Activated T-helper 1 cell treated with Interleukin-2 at 50 U/mL for 16 hours (primary cell): ENCODE measurements at places on chromosomes 11 and 22.

DNA sequence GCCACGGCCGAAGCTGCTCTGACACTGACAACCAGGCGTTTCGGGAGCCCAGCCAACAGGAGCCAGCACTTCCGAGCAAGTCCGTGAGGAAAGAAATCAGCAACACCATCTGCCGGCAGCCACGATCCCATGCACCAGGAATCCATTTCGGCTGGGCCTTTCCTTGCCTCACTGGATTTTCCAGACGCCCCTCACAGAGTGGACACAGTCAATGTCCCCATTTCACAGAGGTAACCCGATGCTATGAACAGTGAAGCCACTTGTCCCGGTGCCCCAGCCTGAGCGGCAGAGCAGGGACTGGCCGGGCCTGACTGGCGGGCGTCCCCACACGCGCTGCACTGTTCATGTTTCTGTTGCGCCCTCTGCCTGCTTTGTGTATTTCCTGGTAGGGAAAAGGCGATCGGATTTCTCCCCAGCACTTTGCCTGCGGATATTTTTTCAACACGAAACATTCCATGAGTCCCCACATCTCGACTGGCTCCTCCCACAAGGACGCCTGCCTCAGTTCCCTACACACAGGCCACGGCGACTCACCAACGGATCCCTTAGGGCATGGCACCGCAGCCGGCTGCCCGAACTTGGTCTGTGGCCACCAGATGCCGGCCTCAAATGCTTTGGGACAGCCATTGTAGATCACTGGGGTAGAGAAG is 55.3 kb downstream of the TRMU start:
- no peak for DNase-seq

GRCh38 chr11:76685831-76686230 is 15.3 kb upstream of the LRRC32 start:
- no peak for DNase-seq

GRCh38 chr11:99316776-99317520 is 296.2 kb downstream of the CNTN5 start:
- DNase-seq: no peak

- DNase-seq: no peak
These were observed 20.5 kb upstream of the PARVB start for GRCh38 chr22:44003405-44004103.

GRCh38 chr22:26825960-26826935 is 168.9 kb downstream of the MIAT start:
- no peak for DNase-seq

DNA sequence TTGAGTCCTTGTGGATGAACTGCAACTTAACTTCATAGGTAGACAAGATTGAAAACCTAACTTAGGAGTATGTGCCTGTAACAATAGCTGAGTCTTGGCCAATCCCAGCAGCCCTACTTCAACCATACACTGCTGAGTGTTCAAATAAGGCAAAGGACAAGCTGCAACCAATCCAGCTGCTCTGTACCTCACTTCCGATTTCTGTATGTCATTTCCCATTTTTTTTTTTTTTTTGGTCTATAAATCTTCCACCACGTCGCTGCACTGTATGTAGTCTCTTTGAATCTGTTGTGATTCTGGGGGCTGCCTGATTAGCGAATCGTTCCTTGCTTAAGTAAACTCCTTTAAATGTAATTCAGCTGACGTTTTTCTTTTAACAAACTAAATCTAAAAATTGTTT is 35.4 kb upstream of the FLI1 start:
- DNase-seq: no peak

DNA sequence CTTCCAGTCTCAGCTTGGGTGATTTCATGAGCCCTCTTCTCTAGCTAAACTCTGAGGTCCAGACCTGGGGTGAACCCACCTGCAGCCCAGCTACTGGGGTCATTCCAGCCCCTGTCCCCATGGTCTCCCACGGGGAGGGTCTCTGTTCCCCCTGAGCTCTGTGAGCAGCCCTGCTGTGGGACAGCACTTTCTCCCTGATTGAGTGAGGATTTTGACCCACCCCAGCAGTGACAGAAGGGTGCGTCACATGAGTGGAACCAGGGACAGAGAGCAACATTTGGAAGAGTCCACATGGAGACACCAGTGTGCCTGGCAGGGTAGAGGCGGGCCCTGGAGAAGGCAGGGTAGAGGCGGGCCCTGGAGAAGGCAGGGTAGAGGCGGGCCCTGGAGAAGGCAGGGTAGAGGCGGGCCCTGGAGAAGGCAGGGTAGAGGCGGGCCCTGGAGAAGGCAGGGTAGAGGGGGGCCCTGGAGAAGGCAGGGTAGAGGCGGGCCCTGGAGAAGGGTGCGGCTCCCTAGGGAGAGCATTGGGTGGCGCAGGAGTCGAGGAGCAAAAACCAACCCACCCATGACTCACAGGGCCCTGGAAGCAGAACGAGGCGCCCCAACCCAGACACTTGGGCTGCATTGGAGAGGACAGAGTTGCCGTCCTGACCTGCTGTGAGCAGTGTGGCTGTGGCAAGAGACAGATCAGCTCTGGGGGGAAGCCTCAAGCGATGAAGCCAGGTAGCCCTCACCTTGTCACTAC is 227.7 kb upstream of the B3GAT1 start:
- no peak for DNase-seq

GRCh38 chr22:36644333-36644757 is 59.2 kb downstream of the CACNG2 start:
- no peak for DNase-seq

GRCh38 chr11:9222654-9223053 is 42.5 kb downstream of the DENND5A start:
- no peak for DNase-seq

GRCh38 chr22:35835998-35836691 is 118.5 kb downstream of the APOL5 start:
- no peak for DNase-seq

GRCh38 chr11:108973402-108974162 is 308.7 kb downstream of the DDX10 start:
- DNase-seq: no peak

DNA sequence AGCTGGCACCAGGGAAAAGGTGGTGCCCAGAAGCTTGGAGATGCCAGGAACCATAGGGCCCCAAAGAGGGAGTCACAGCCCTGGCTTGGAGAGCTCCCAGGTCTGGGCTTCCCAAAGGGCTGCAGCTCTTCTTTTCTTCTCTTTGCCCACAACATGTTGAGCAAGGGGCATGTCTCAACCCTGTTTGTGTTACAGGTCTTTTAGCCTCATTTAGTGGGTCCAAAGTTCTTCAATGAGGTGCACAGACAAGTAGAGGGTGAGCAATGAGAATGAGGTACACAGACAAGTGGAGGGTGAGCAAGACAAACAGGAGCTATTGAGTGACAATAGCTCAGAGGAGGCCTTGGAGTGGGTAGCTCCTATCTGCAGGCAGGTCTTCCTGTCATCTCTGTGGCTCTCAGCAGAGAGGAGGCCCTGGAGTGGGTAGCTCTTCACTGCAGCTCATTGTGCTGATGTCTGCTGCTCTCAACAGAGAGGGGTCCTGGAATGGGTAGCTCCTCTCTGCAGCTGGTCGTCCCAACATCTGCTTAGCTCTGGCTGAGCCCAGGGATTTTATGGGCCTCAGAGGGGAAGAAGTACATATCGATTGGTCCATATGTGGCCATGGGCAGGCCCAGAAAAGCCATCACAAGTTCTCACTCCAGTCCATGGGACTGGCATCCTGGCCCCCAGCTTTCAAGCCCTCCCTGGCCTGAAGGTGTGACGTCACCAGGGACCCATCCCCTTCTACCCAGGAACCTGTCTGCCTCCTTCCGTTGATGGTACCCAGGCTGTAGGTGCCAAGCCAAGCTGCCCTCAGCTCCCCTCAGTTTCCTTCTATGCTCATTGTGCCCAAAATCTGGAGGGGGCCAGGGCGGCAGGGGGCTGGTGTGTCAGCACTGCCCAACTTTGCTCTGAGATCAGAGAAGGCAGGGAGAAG is 34.9 kb downstream of the WBP2NL start:
- DNase-seq: no peak

DNA sequence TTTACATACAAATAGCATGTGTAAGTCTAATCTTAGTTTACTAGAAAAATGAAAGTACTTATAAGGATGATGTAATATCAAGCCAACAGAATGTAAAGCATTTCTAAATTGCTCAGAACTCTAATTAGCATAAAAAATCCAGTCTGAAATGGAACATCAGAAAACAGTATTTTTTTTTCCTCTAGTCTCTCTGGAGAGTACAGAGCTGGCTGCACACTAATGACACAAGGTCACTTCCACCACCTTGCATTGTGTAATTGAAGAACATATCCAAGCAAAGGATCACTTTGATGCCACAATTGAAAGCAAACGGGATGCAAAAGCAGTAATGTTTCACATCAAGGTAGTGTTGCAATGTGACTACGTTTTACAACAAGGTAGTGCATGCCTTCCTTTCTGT is 548.0 kb upstream of the LUZP2 start:
- no peak for DNase-seq

- DNase-seq: no peak
These were observed 46.6 kb upstream of the RBFOX2 start for GRCh38 chr22:36075230-36075629.

- no peak for DNase-seq
These were observed 550 bp downstream of the FBLN1 start for GRCh38 chr22:45503050-45503815.

DNA sequence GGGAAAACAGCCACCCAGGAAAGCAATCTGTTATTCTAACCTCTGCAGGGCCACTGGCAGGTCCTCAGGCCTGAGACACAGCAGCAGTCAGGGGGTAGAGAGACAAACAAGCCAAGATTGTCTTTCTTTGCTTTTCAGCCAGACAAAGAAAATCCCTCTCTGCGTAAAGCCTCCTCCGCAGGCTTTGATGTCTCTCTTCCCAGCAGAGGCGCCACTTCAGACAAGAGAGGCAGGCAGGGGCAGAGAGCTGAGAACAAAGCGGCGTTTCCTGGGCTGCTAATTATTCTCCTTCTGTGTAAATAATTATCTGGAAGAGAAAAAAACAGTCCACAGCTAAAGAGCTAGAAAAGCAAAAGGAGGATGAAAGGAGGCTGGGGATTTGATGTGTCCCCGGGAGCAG is 102.7 kb upstream of the SEZ6L start:
- no peak for DNase-seq

GRCh38 chr11:18540207-18541009 is 13.7 kb upstream of the TSG101 start:
- DNase-seq: no peak

DNA sequence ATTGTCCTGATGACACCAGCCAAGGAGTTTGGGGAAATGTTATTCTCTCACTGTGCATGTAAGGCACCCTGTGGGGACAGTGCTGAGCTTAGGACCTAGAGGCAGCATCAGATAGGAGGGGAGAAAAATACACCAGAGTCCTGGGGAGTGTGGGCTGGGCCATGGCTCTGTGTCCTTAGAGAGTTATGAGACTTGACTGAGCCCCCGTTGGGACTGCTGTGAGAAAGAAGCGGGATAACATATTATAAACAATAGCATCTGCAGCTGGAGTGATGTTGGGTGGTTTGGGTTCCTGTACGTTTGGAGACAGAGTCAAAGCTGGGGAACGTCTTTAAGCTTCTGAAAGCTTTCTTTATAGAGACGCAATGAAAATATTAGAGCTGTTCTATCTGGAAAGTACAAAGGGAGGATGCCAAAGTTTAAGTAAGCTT is 90.9 kb upstream of the CRTAM start:
- no peak for DNase-seq

- no peak for DNase-seq
These were observed 108.1 kb downstream of the TSPAN18 start for GRCh38 chr11:44834846-44835245.
